ENCODE measurements at places on chromosomes 1 and 21.

GRCh38 chr1:248816042-248816851 lies 9.5 kb downstream of the SH3BP5L start:
- no peak for DNase-seq

DNA sequence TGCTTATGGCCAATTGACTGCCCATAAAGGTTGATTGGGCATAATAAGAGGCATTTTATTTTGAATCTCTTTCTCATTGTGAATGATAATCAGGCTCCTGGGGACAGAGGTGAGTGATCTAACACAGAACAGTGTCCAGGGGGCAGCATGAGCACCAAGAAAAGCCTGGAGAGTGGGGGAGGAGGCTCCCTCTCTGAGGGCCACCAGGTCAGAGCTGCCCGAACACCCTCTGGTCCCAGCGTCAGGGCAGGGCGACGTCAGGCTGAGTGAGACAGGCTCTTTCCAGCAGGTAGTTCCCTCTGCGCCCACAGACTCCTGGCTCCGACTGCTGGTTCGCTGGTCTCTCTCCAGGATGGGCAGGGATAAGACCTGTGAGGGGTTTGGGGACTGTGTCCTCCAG lies 250.2 kb upstream of the C1orf174 start:
- no peak for DNase-seq

DNA sequence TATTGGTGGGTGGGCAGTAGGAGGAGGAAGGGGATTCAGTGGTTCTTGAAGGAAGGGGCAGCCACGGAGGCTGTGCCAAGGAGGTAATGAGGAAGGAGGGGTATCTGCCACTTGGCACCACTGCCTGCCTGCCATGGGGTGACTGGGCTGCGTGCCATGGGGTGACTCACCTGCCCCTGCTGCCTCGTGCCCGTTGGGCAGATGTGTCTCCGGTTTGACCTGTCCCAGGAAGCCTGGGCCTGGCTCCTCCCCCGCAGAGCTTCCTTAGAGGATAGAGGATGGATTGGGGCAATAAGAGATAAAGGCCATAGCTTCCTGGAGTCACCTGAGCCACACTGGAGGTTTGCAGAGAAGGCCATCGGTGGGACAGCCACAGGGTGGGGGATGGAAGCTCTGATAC lies 1.7 kb downstream of the PADI3 start:
- no peak for DNase-seq

- no peak for DNase-seq
Measured at GRCh38 chr1:44784094-44785028, 3.6 kb downstream of the BEST4 start.

- no peak for DNase-seq
Measured at GRCh38 chr1:54846301-54846700, 40.7 kb downstream of the DHCR24 start.

DNA sequence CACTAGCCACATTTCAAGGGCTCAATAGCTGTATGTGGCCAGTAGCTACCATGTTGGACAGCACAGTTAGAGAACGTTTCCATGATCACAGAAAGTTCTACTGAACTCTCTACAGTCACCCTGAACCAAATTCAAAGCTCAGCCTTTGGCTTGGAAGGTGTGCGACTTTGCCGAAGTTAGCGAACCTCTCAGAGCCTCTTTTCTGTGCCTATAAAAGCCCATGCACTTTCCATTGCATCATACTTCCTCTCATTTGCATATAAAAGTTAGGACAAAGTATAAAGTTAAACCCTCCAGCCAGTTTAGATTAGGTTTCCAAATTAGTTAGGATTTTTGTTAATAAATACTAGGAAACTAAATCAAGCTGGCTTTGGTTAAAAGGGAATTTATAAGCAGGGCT lies 4.7 kb upstream of the SLC1A7 start:
- DNase-seq = no peak

DNA sequence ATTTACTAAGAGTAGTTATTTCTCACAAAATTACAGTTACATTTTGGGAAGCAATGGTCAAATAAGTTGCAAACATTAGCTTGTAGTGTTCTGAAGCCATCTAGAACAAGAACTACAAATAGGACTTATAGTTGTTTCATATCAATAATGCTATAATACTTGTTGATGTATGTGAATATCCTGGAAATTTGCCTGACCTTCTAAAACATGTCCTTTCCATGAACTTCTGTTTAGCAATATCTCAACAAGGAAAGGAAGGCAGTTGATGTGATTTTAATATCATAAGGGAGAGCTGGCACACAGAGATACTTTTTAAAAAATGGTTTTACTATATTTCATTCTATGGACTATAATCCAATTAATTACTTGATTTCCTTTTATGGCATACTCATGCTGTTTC lies 47.1 kb upstream of the SAMSN1 start:
- no peak for DNase-seq

GRCh38 chr1:229148743-229149142 lies 122.2 kb upstream of the RAB4A start:
- no peak for DNase-seq

- no peak for DNase-seq
Measured at GRCh38 chr1:169495046-169495775, 9.5 kb upstream of the SLC19A2 start.

GRCh38 chr1:221274373-221274772 lies 395.1 kb downstream of the HLX start:
- no peak for DNase-seq

- peak; percentile 46 for DNase-seq
Measured at GRCh38 chr1:86833461-86834215, 80.3 kb downstream of the SELENOF start.

GRCh38 chr21:19781881-19782652 lies 1216.1 kb upstream of the NCAM2 start:
- DNase-seq = no peak

DNA sequence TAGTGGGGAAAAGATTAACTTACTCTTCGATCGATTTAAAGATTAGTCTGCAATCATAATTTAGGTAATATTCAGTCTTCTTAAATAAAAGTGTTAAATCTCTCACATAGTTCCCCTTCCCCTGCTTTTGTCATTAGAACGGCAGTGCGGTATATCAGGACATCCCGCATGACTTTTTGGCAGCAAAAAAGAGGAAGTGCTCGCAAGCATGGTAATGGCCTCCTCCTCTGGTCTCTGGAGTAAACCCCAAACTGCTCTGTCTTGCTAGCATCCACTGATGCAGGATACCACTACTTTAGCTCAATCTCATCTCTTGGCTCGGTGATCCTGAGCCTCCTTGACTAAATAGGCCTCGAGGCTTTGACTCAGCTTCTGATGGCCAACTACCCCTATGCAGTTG lies 78.7 kb upstream of the VAV3 start:
- no peak for DNase-seq

- DNase-seq = no peak
Measured at GRCh38 chr1:9143250-9143649, 14.3 kb upstream of the GPR157 start.

DNA sequence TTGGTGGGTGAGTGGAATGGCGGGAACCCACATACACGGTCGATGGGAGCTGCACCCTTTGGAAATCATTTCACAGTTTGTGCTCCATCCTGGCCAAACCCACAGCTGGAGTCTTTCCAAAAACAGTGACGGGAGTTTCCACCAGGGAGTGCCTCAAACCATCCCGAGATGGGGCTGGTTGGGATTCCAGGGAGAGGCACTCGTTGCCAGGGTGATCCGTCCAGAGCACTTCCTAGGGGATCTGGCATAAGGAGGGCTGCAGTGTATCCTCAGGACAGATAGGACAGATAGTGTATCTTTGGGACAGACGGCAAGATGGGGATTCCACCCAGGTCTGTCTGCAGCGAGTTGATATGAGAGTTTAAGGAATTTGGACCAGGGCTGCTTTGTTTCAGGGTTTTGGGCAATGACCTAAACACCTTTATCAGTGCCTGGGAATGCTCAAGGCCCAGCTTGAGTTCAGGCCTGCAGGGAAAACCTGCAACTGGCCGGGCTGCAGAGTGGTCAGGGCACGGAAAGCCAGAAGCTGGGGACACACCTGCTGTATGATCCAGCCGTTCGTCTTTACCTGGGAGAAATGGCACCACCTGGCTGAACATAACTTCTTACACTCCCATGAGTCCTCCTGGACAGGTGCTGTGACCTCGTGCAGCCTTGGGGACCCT lies 3.4 kb upstream of the POFUT2 start:
- no peak for DNase-seq

GRCh38 chr21:29145354-29145782 lies 14.9 kb downstream of the MAP3K7CL start:
- DNase-seq = no peak

GRCh38 chr1:242245255-242245654 lies 246.4 kb upstream of the MAP1LC3C start:
- DNase-seq = no peak

DNA sequence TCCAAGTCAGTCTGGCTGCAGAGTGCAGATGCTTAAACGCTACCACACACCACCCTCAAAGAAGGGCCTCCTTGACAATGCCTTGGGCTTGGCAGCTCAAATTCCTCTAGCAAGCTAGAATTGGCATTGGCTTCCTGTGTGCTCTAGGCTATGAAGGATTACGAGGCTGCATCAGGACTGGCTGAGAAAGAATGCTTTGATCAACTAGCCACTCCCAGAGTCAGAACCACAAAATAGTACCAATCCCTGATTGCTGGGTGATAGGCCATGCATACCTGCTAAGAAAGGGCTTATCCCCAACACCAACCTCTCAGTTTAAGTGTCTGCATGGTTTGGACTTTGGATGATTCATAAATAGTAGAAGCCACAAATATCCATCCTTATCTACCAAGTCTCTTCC lies 504.9 kb downstream of the OMA1 start:
- no peak for DNase-seq

GRCh38 chr1:207389728-207390464 lies 64.2 kb upstream of the CR2 start:
- no peak for DNase-seq

DNA sequence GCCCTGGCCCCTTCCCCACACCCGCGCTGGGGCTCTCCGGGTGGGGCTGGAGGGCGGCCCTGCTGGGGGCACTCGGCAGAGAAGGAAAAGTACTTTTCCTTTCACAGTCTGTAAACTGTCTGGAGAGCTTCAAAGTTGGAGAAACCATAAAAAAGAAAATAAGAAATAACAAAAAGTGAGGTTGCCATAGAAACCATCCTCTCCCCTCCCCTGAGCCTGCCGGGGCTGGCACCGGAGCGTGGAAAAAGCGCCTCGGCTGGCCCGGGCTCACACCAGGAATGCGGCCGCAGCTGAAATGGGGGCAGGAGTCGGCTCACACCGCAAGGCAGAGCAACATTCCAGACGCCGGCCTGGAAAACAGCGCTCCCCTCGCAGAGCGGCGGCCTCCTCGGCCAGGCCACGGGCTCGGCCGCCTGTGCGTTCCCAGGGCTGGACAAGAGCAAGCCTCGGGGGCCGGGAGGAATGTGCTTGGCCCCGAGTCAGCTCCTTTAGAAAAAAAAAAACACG lies 69.2 kb downstream of the MORN1 start:
- no peak for DNase-seq

- no peak for DNase-seq
Measured at GRCh38 chr1:227844320-227845146, 29.1 kb downstream of the PRSS38 start.

DNA sequence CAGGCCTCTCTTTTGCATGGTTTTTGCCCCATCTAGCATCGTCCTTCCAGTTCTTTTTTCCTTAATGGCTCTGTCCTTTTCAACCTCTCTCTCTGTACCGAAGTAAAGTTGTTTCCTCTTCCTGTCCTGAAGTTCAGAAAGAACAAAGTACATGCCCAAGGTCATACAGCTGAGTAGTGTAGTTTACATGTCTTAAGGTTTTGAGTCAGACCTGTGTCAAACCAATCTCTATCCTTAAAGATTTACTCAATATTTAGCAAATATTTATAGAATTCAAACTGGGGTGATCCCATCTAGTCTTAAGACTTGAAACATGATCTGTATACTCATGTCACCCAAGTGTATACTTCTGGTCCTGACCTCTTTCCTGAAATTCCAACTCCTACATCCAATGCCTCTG lies 118.7 kb upstream of the SGIP1 start:
- no peak for DNase-seq

GRCh38 chr1:167666416-167666815 lies 36.4 kb downstream of the RCSD1 start:
- no peak for DNase-seq

- no peak for DNase-seq
Measured at GRCh38 chr1:183279835-183280234, 93.8 kb downstream of the LAMC2 start.

- DNase-seq = no peak
Measured at GRCh38 chr1:160606611-160607010, 27.3 kb upstream of the CD84 start.

DNA sequence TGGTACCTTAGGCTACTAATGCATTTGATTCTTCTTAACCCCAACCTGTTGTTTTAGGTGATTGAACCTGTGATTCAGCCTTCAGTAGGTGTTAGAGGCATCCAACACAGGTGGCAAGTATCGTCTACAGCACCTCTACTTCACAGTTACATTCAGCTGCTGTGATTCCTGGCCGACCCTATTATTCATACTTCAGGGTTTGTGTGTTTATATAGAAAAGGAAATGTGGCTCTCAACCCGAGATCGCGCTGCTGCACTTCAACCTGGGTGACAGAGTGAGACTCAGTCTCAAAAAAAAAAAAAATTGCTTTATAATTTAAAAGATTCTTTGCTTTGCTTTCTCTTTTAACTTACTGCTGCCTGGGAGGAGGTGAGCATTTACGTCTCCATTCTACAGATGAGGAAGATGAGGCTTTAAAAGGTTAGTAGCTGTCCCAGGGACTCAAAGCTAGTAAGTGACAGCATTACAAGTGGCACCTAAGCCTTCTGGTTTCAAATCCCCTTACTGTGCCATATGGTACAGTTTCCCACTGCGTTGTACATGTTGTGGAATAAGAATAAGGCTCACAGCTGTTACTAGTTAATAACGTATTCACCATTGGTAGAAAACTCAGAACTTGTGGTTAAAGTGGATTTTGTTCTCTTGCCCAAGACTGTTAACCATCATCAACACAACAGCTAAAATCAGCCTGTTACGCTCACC lies 9.9 kb upstream of the GPR25 start:
- DNase-seq = no peak

DNA sequence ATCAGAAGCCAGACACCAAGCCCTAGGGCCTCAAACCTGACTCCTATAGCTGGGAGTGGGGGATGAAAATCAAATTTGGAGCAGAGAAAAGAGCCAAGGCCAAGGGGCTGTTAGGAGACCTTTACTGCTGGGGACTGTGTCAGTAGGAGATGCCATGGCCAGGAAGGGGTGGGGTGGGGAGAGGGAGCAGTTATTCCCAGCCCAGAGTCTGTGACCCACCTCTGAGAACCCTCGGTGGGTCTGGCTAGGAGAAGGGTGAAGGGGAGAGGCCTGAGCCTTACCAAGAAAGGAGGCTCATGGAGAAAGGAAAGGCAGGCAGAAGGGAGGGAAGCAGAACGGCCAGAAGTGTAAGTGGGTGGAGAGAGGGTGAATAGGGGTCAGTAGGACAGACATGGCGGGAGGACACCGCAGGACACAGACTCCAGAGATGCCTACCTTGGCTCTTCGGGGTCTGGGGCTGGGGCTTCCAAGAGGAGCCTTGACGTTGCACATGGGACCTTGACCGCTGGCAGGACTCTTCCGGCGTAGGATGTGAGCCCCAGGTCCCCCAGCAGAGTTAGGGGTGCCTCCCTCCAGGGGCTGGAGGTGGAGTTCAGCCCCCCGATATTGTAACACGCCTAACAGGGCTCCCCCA lies 1.2 kb downstream of the ADAMTS4 start:
- DNase-seq = no peak

GRCh38 chr21:43745772-43746517 lies 27.0 kb downstream of the PDXK start:
- DNase-seq = no peak
